Vagina (tissue), 2 donors: ENCODE measurements at places on chromosomes 5 and 9.

DNA sequence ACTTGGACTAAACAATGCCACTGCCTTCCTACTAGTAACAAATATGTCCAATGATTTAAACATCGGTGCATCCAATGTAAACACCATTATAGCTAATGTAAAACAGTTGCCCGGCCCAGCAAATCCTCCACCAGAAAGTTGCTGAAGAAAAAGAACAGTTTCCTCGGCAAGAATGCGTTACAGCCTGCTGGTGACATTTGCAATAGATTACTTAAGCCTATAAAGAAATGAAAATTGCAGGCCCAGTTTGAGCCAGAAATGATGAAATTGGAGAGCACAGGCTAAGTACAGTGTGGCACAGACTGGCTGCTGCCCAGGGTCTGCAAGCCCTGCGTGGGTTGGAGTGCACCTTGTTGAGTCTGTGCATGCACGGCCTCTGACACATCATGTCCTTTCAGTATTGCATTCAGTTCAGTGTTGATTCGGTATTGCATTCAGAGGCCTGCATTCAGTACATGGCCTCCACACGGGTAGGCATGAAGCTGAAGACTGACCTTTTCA is 406.0 kb upstream of the KLF4 start:
- DNase-seq = no peak

- DNase-seq = no peak
Measured at GRCh38 chr9:87640385-87640795, 85.5 kb upstream of the CTSL start.

- no peak for DNase-seq
Measured at GRCh38 chr5:41345295-41345694, 132.0 kb upstream of the C6 start.

DNA sequence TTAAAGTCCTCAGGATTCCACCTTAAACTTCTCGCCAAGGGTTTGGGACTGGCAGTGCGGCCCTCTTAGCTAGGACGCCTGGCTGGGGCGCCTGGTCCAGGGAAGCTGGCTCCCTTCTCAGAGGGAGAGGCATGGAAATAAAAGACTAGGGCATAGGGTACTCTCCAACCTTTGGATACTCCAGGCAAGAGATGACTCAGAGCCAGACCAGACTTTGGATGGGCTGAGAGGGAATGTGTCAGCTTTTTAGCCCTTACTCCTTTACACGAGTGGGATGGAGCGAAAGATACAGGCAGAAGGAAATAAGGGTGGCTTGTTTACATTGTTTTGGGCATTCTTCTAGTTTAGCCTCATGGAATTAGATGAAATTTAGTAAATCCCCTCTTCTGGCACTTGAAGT is 48.2 kb downstream of the IL31RA start:
- DNase-seq = no peak

GRCh38 chr9:109488791-109489492 is 9.2 kb downstream of the PTPN3 start:
- DNase-seq = no peak
